MM.1S (cell line): ENCODE measurements at places on chromosomes 3 and 15.

GRCh38 chr3:14699643-14700042 lies 24.7 kb downstream of the C3orf20 start:
- no peak for DNase-seq

- DNase-seq: no peak
These were observed 101.6 kb upstream of the ANKRD28 start for GRCh38 chr3:15899388-15899787.

DNA sequence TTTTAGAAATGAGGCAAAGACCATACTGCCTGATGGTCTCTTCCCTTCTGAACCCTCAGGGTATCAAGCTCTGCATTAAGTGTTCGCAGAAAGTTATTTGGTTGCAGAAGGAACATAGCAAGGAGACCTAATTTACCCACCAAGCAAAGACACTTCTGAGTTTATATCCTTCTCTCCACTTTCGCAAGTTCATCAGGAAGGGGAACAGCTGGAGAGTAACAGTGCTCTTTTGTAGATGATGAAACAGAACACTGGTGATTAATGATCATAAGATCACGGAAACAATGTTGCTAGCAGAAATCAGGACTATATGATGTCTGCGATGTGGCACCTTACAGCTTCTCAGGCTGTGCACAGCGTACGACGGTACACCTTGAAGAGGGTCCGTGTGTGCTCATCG lies 62.1 kb downstream of the NCEH1 start:
- DNase-seq: no peak

GRCh38 chr3:138942271-138942670 lies 4.7 kb downstream of the FOXL2 start:
- DNase-seq: no peak

DNA sequence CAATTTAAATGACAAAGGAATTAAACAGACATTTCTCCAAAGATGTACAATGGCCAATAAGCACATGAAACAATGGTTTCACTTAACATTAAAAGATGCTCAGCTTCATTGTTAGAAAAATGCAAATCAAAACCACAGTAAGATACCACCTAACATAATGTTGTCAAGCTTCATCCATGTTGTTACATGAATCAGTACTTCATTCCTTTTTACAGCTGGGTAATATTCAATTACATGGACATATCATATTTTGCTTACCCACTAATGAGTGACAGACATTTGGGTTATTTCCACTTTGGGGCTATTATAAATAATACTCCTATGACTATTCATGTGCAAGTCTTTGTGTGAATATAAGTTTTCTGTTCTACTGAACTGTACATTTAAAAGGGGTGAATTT lies 7.8 kb downstream of the SLC41A3 start:
- no peak for DNase-seq

GRCh38 chr15:67685008-67685599 lies 140.2 kb upstream of the SKOR1 start:
- DNase-seq: peak; percentile 26

DNA sequence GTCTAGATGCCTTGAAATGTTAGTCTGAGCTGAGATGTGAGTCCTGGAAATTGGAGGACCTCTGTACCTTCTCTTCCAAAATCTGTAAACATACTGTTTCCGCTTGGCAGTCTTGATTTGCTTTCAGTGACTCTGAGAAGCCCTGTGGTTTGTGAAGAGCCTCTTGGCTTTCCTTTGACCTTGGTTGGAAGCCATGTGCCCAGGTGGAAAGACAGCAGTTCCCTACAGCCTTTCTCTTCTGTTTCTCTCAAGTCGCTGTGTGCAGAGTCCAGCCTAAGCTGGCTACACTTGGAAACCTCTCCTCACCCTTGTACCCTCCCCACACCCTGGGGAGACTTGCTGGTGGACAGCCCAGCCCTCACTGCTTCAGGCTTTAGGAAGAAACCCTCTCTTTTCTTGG lies 129.8 kb upstream of the CTDSPL start:
- no peak for DNase-seq

DNA sequence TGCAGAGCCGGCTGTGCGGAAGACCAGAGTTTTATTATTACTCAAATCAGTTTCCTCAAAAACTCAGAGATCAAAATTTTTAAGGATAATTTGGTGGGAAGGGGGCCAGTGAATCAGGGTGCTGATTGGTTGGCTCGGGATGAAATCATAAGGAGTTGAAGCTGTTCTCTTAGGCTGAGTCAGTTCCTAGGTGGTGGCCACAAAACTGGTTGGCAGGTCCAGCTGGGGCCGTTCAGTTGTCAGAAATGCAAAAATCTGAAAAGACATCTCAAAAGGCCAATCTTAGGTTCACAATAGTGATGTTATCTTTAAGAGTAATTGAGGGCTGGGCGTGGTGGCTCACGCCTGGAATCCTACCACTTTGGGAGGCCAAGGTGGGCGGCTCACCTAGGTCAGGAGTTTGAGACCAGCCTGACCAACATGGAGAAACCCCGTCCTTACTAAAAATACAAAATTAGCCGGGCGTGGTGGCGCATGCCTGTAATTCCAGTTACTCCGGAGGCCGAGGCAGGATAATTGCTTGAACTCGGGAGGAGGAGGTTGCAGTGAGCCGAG lies 2.3 kb upstream of the ZNF589 start:
- no peak for DNase-seq

GRCh38 chr3:195517030-195517429 lies 26.1 kb downstream of the PPP1R2 start:
- no peak for DNase-seq

DNA sequence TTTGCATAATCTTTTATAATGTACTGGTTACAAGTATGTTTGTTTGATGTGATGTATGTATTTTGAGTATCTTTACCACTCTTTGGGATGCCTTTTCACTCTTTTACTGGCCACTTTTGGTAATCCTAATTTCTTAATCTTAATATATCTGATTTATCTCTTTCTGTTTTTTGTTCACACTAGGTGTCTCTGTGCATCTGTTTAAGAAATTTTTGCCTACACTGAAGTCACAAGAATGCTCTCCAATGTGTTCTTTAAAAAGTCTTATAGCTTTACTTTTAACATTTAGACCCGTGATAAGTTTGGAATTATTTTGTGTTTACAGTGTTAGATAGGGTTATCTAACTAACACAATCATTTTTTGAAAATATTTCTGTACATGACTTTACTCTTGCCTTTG lies 659.1 kb downstream of the SI start:
- DNase-seq: no peak

GRCh38 chr15:67296188-67296587 lies 41.6 kb downstream of the IQCH start:
- no peak for DNase-seq

GRCh38 chr3:184693011-184693975 lies 18.6 kb downstream of the MAGEF1 start:
- DNase-seq: no peak

DNA sequence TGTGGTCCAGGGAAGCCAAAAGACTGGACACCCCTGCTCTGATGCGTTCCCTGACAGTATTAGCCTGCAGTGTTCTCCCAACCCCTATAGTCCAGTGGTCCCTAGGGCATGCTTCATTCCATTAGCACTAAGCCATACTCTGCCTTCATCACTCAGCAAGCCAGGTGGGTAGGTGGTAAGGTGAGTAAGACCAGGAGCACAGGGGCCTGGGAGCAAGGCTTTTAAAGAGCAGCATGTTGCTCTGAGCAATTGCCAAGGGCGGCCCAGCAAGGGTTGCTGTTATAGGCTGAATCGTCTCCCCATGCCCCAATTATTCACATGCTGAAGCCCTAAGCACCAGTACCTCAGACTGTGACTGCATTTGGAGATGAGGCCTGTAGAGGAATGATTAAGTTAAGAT lies 11.0 kb downstream of the CXCR6 start:
- DNase-seq: no peak

DNA sequence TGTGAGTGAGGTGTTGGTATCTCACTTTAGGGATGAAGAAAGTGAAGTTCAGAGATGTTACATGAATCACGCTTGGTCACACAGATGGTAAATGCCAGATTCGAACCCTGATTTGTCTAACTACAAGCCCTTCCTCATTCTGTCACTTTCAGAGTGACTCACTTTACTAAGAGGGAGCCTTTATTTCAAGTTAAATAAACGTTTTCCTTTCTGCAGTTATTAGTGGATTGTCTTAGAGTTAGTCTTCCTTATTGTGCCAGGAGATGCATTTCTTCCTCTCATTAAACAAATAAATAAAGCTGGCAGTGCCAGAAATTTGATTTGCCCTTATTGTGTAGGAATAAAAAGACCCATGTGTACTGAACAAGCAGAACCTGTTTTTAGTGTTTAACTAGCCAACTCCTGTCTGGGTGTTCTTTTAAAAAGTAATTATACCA lies 162.5 kb downstream of the AKAP13 start:
- DNase-seq: no peak
